ENCODE measurements at places on chromosomes 11 and 22.

- no peak for DNase-seq
These were observed 427.3 kb downstream of the BRD1 start for GRCh38 chr22:49400136-49400940.

GRCh38 chr11:125333354-125334073 lies 162.6 kb downstream of the FEZ1 start:
- no peak for DNase-seq

- no peak for DNase-seq
These were observed 32.0 kb downstream of the TBC1D22A start for GRCh38 chr22:46794491-46794890.

- DNase-seq, result no peak
These were observed 19.2 kb downstream of the SLC22A6 start for GRCh38 chr11:62965574-62965973.

DNA sequence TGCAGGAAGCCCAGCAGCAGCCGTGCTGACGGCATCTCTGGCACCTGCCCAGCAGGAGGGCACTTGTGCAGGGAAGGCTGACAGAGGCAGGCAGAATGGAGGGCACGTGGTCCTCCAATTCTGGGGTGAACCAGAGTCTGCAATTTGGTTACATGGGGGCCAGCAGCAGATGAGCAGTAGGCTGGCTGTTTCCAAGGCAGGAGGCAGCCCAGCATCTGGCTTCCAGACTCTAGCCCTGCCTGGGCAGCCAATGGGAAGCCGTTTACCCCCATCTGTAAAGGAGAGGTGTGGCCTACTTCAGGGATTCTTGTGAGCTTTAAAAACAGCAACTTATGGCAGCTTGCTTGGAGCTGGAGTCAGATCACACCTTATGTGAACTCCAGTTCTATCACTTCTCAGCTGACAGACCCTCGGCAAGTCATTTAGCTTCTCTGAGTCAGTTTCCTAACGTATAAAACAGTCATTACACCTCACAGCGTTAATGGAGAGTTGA lies 27.9 kb upstream of the RASL10A start:
- no peak for DNase-seq

GRCh38 chr22:46335201-46336118 lies at the start of gene TRMU:
Gene TRMU, plus strand, starts transcription at chr22:46335714. Its CDS starts 51 bp downstream, at chr22:46335765.
- DNase-seq, result peak; percentile 40

- no peak for DNase-seq
These were observed 5.8 kb downstream of the POLDIP3 start for GRCh38 chr22:42608823-42609361.

GRCh38 chr11:66391322-66391721 lies 19.8 kb upstream of the SLC29A2 start:
- DNase-seq, result no peak

GRCh38 chr22:45504373-45505341 lies 2.0 kb downstream of the FBLN1 start:
- DNase-seq, result no peak

DNA sequence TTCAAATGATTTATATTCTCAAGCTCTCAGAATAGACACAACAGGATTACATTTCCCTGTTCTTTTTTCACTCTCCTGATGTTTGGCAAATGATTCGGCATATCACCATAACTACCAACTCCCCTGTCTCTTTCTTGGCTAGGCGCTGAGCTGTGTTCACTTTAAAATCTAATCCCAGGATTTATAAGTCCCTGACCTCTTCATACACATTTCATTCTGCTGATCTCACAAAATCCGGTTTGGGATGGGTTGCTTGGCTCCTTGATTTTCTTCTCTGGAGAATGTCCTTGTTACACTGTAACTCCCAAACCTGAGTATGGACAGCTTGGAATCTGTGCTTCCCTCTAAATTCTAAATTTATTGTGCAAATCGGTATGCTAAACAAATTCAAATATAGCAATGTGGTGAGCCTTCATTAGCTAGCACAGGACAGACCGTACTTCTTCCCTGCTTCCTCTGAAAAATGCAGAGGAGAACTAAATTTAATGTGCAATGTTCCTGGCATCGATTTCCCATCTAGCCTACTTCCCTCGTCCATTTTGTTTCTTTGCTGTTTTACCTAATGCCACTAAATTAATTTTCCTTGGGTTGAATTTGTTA lies 858.5 kb upstream of the FAT3 start:
- DNase-seq, result no peak

GRCh38 chr22:42412744-42413333 lies 19.4 kb downstream of the NFAM1 start:
- no peak for DNase-seq

DNA sequence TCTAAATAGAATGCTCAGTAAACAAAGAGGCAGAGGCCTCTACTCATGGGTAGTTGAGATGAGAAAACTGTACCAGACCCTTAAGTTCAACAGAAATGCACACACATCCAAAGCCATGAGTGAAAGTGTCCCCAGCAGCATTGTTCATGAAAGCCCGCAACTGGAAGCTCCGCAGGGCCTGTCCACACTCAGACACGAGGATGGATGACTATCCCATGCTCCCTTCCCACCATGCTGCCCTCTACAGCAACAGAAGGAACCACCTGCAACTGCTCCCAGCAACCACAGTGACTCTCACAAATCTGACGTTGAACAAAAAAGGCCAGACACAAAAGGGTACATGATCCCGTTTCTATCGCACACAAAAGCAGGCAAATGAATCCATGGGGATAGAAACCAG lies 76.9 kb upstream of the ANO1 start:
- DNase-seq, result no peak

GRCh38 chr22:49449811-49450446 lies 377.7 kb downstream of the BRD1 start:
- no peak for DNase-seq

DNA sequence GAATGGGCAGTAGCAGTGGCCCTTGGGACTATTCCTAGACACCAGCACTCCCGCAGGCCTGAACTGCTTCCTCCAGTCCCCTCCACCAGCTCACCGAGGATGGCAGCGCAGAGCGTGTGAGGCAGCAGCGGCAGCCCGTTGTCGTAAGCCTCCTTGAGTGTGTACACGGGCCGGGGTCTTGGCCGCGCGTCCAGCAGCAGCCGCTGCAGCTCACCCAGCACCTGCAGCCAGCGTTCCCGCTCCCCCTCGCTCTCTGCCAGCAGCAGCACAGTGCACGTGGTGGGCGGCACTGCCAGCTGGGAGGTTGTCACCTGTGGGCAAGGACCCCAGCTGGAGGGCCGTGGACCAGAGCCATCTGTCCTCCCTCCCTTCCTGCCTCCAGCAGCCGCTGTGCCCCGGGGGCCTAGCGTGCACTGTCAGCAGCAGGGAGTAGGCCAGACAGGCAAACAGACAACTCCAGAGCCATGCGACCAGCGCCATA lies 13.0 kb downstream of the CDC42BPG start:
- DNase-seq, result no peak

GRCh38 chr22:26624803-26625202 lies 3.0 kb downstream of the CRYBA4 start:
- DNase-seq, result no peak

DNA sequence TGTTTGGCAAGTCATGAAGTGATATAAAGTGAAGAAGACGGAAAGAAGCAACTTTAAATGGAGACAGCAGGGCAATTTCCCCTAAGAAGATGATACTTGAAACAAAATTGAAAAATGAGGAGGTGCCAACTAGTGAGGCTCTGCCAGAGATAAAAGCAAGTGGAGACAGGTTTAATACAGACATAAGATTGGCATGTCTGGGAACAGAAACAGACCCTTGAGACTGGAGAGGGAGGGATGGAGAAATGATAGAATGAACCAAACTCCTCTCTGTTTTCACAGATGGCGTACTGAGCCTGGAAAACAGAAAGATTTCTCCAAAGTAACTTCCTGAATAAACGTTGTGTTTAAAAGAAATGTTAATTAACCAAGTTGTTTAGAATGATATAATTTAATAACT lies 354.5 kb upstream of the ANO5 start:
- DNase-seq, result no peak

- no peak for DNase-seq
These were observed 33.5 kb downstream of the THAP12 start for GRCh38 chr11:76347466-76347865.

DNA sequence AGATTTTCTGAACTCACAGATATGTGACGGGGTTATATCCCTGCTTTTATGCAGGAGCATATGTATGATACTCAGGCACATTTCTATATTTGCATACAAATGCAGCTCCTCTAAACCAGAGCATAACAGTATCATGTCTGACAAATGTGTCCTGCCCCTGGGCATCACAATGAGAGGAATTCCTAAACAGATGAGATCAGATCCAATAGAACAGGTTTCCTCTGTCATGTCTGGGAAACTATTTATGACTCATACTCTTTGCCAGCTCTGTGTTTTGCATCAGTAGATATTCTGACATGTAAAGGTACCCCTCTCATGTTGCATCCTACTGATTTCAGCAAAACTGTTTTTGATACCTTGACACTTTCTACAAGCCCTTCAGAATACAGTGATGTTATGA lies 29.4 kb downstream of the SYT9 start:
- no peak for DNase-seq

- DNase-seq, result no peak
These were observed 298.3 kb downstream of the ETS1 start for GRCh38 chr11:128289048-128289447.

GRCh38 chr11:86129740-86130540 lies 61.1 kb upstream of the PICALM start:
- DNase-seq, result no peak

DNA sequence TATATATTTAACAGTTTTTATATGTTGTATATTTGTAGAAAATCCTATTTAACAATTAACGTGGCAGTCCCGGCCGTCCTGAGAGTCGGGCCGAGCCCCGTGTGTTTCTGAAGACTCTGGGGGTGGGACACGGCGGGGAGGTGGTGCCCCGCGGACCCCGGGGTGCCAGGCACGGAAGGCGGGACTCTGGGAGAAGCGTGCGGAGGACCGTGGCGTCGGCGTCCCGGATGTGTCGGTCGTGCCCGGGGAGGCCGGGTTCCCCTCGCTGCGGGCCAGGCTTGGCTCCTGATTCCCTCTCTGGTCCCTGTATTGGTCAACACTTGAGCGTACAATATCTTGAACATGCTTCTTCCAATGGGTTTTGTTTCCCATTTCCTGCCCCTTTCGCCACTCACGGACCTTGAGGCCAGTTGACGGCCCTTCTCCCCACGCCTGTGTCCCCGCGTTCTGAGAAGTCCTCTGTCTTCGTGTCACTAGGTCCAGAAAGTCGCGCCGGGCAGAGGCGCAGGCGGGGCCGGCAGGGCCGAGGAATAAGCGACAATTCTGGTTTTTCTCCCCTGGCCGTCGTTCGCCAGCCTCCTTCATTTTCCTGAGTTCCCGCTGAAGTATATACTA lies 1076.7 kb downstream of the BRD1 start:
- no peak for DNase-seq

DNA sequence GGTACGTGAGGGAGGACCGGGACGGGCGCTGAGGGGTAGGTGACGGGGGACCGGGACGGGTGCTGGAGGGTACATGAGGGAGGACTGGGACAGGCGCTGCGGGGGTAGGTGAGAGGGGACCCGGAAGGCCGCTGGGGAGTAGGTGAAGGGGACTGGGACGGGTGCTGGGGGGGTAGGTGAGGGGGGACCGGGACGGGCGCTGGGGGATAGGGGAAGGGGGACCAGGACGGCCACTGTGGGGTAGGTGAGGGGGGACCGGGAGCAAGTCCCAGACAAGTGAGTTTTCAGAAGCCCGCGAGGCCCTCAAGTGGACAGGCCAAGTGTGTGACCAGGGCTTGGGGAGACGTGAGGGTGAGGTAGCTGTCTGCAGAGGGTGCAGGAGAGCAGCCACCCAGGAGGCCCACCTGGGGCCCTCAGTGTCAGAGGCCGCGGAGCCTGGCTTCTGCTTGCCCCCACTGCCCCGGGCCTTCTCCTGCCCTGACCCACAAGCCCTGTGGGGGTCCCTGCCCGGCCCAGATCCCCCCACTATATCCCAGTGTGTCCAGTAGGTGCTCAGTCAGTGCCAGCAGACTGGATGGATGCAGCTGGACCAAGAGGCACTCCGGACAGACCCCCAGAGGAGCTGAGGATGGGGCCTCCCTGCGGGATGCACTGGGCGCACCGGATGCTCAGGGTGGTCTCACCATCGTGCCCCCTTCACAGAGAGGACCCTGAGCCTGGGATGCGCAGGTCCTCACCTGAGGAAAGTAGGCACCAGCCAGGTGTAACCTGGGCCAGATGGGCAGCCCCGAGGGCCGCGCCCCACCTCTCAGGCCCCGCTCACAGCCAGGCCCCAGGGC lies 44.2 kb upstream of the TH start:
- no peak for DNase-seq

GRCh38 chr22:49878206-49878605 lies 24.6 kb downstream of the ZBED4 start:
- no peak for DNase-seq

DNA sequence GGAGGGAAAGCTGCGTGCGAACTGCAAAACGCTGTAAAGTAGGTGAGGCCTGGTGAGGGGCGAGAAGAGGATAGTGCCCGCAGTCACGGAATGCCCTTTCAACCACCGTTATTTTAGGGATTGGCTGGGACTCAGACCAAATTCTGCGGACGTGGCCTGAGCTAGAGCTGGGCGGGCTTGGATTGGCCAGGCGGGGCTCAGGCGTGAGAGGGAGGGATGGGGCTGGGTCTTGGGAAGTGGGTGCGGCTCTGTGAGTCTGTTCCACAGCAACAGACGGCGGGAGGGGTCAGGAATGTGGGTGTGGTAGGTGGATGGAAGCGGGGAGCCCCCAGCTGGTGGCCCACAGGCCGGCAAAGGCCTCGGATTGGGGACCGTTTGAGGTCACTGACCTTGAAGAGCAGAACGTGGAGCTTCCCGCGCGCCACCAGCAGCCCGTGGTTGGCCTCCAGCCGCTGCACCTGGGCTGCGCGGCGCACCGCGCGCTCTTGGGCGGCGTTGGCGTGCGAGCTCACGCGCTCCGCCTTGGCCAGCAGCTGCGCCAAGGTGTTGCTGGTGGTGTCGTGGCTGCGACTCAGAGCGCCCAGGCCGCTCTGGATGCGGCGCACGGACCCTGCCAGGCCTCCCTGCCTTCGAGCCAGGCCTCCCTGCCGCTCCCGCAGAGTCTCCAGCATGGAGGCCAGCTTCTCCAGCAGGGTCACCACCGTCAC lies 444 bp downstream of the CAVIN3 start:
- DNase-seq, result no peak

DNA sequence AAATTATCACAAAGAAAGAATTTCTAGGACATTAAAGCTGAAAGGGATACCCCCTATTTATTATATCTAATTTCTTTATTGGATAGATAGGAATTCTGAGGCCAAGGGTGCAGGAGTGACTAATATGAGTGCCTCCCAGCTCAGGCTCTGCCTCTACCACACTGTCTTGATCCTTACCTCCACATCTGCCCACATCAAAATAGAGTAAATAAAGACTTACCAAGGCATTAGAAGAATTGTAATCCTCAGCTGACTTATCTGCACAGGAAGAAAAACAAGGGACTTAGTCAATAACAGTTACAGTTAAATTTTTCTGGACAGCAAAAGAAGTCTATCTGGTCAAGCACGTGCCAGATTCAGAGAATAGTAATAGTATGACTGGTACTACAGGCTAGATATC lies 72.6 kb upstream of the GDPD4 start:
- DNase-seq, result no peak

Measured in activated T-helper 1 cell treated with anti-CD3 and anti-CD28 coated beads, Interleukin-2, amount 50 U/mL, for 16 hours (primary cell).